Breast epithelium (tissue), 4 donors: ENCODE measurements at places on chromosomes 5 and 9. TPM values are rescaled to one million over a fixed set of nuclear protein-coding genes. Genes with fewer than 3 reads are reported as not detected.

DNA sequence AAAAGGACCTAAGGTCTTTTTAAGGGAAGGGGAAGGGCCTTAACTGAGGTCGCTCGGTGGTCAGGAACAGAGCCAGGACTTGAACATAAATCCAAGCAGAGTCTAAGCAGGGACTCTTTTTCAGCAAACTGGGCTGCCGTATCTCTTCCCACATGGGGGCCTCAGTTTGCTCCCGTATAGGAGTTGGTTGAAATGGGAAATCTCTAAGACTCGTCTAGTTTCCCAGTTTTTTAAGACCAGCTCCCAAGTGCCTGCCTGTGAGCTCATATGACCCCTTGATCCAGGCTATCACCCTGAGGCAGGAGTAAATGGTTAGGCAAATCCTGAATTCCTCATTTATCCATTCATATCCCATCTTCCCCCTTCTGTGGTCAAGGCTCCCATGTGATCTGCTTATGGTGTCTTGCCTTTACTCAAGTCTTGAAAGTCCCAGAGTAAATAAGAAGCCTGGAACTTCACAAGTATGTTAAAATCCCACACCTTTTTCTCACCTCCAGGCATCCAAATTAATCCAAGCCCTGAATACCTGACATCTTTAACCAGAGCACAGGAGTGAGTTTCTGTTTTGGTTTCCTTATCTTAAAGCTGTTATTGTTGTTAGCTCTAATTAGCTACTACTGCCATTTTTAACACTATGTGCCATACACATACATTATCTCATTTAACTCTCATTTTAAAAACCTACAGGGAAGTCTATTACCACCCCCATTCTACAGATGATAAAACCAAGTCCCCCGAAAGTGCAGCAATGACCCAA is 3.0 kb downstream of the ARSI start:
- H3K4me3 ChIP-seq, result no peak overlapping the region
- H3K27ac ChIP-seq, result peak overlapping the region; percentile 61

- DNase-seq, result no peak
- H3K27ac ChIP-seq, result no peak overlapping the region
- no peaks in the 10 kb centered on the region for H3K27me3 ChIP-seq
- no peaks in the 10 kb centered on the region for H3K36me3 ChIP-seq
- no peaks in the 10 kb centered on the region for H3K4me1 ChIP-seq
These were observed 308.4 kb downstream of the PSAT1 start for GRCh38 chr9:78605041-78606000.

The CAVIN4 gene
- total RNA-seq, result 0.16 TPM

DNA sequence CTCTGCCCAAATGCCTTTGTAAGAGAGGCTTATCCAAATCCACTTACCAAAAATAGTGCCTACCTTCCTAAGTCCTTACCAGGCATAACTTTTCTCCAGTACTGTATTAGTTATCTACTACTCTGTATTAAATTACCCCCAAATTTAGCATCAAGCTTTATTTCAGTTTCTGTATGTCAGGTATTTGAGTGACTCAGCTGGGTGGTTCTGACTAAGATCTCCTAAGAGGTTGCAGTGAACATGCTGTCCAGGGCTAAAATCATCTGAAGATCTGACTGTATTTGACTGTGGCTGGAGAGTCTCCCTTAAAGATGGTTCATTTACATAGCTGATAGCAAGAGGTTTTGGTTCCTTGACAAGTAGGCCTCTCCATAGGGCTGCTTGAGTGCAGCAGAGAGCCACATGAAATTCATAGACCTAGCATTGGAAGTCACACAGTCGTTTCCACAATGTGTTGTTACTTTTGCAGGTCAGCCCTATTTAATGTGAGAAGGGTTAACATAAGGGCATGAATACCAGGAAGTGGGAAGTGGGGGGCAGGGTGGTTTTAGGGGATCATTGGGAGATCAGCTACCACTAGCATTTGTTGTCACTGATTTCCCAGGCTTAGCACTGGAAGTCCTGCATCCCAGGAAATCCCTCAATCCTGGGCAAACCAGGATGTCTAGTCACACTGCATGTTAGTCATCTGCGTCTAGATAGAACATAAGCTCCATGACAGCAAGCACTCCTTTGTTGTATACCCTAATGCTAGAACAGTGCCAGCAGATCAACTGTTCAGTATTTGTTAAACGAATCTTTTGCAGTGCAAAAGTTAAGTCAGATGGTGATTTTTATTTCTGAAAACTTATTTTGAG is 2.0 kb upstream of the ZNF622 start:
- no peaks in the 10 kb centered on the region for H3K27me3 ChIP-seq
- H3K27ac ChIP-seq, result no peak overlapping the region
- no peak overlapping the region for H3K4me3 ChIP-seq
- H3K36me3 ChIP-seq, result no peaks in the 10 kb centered on the region
- no peak for DNase-seq
- peaks cover 4% of the 10 kb centered on the region for H3K4me1 ChIP-seq

DNA sequence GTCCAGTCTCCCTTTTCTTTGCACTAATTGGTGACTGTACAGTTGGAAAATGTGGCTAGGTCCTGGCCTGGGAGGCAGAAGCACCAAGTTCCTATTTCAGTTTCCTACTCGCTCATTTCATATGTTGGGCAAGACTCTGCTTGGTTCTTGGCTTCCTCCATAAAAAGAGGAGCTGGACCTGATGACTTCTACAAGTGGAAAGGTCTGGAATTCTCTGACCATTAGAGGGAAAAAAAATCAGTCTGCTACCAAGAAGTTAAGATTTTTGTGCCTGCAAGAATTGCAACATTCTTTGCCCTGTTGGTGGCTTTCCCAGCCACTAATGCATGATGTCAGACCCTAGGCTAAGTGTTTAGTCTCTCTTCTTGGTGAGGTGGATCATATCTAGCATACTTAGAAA is 91.5 kb downstream of the WDR41 start:
- DNase-seq, result no peak
- no peaks in the 10 kb centered on the region for H3K4me1 ChIP-seq
- H3K27me3 ChIP-seq, result no peaks in the 10 kb centered on the region
- no peak overlapping the region for H3K27ac ChIP-seq
- no peaks in the 10 kb centered on the region for H3K36me3 ChIP-seq

GRCh38 chr5:36378551-36378950 is 76.8 kb upstream of the RANBP3L start:
- no peaks in the 10 kb centered on the region for H3K4me1 ChIP-seq
- H3K36me3 ChIP-seq, result no peaks in the 10 kb centered on the region
- no peak overlapping the region for H3K4me3 ChIP-seq
- DNase-seq, result no peak
- no peaks in the 10 kb centered on the region for H3K27me3 ChIP-seq
- H3K27ac ChIP-seq, result no peak overlapping the region

DNA sequence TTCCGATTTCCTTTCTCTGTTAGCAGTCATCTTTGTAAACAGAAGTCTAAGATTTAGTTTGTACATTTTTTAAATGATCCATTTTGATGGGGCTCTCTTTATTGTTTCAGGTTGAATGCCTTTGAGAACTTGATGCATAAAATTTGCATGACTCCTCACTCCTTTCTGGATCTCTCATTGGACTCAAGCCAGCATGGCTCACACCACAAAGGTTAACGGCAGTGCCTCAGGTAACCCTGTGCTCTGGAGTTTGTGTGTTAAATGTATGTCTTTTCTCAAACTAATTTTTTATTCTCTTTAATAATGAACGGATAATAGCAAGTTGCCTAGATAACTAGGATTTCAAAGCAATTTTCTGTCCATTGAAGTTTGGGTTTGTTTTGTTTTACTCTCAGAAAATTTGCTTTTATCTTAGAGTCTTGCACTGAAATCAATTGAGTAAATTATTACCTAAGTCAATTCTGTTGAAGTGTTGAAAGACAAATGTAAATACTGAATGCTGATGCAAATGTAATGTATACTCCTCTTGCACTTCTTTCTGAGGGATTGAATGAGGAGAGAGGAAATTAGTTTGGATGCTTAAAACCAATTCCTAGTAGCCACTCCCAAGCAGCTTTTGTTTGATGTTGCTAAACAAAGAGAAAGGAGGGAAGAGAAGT is 164.6 kb upstream of the DMRT1 start:
- peak overlapping the region; percentile 83 for H3K27ac ChIP-seq
- H3K36me3 ChIP-seq, result no peaks in the 10 kb centered on the region
- H3K4me3 ChIP-seq, result peak overlapping the region; percentile 59
- no peak for DNase-seq

DNA sequence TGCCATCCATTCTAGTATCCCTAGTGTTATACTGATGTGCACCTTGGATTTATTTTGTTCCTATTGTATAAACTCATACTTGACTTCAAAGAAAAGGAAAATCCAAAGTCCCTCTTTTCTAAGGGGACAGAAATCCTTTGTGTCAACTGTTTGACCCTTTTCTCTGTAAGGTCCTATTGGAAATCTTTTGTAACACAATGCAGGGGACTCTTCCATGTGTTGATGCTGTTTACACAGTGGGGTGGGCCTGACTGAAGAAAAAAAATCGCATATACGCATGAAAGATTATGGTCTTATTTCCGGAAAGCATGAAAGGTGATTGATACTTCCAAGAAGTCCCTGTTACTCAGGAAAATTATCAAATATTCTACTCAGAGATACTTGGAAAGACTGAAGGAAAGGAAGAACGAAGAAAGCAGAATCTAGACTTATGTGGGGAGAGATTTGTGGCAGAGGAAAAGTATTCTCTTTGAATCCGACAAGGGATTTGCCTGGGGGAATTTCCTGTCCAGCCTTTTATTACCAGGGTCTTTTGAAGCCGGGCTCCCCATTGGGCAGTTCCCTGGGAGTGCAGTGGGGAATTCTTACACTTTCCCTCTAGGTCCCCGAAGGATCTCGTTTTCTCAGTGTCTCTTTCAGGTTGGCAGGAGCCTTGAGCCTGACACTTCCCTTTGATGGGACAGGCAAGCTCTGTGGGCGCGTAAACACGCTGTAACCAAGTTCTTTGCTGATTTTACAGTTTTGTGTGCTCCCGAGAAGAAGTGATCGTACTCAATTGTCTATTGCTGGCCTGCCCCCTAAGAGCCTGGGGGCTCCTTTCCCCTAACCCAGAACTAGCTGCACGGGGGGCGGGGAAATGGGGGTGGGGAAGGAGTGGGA is 779 bp upstream of the VCAN start:
- H3K27ac ChIP-seq, result peak overlapping the region; percentile 77
- H3K4me1 ChIP-seq, result peaks cover 9% of the 10 kb centered on the region
- DNase-seq, result no peak
- no peaks in the 10 kb centered on the region for H3K36me3 ChIP-seq
- peak overlapping the region; percentile 71 for H3K4me3 ChIP-seq

The PHF24 gene
- 0.33 TPM for total RNA-seq

GRCh38 chr9:134549336-134549735 is 92.3 kb upstream of the COL5A1 start:
- H3K27me3 ChIP-seq, result no peaks in the 10 kb centered on the region
- no peak overlapping the region for H3K4me3 ChIP-seq
- no peak overlapping the region for H3K27ac ChIP-seq

DNA sequence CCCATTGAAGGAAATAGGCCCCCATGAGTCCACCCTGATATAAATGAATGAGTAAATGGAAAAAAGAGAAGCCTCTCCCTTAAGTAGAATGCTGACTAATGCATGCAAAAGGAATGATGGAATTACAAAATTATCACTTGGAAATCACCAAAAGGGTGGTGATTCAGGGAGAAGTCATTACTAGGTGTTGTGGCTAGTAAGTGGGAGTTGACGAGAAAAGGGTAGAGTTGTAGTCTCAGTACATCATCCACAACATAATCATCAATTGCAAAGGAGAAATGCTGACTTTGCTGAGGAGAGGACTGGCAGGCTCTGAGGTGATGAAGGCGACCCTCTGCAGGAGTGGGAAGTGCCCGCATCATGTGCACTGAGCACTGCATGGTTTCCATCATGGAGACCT is 201.5 kb upstream of the S1PR3 start:
- H3K4me1 ChIP-seq, result no peaks in the 10 kb centered on the region
- H3K27ac ChIP-seq, result no peak overlapping the region
- H3K36me3 ChIP-seq, result no peaks in the 10 kb centered on the region
- no peak overlapping the region for H3K4me3 ChIP-seq
- DNase-seq, result no peak
- no peaks in the 10 kb centered on the region for H3K27me3 ChIP-seq

DNA sequence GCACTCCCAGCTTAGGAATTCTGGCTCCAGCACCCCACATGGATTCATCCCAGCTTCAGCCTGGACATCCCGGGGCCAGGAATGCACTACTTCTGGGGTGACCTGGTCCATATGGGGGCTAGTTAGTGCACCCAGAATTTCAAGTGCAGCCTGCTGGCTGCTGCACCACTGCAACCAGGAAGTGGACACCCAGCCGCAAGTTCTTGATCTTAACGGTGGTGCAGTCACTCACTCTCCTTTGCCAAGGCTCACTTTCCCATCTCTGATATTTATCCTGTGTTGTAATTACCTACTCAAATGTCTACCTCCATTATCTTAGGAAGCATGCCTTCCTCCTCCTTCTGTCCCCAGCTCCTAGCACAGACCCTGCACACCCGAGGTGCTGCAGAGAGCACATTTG is 26.2 kb upstream of the RAB14 start:
- no peaks in the 10 kb centered on the region for H3K4me1 ChIP-seq
- H3K36me3 ChIP-seq, result no peaks in the 10 kb centered on the region
- H3K27ac ChIP-seq, result no peak overlapping the region
- H3K4me3 ChIP-seq, result no peak overlapping the region
- H3K27me3 ChIP-seq, result no peaks in the 10 kb centered on the region

DNA sequence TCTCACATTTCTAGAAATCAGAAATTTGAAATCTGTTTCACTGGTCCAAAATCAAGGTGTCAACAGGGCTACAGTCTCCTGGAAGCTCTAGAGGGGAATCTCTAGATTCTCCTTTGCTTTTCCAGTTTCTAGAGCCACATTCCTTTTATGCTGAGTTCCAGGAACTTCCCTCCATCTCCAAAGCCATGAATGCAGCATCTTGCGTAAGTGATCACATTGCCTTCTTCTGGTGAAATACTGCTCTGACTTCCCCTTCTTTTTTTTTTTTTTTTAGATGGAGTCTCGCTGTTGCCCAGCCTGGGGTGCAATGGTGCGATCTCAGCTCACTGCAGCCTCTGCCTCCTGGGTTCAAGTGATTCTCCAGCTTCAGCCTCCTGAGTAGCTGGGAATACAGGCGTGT is 23.8 kb downstream of the GDA start:
- DNase-seq, result no peak
- H3K4me3 ChIP-seq, result no peak overlapping the region
- no peaks in the 10 kb centered on the region for H3K4me1 ChIP-seq
- no peaks in the 10 kb centered on the region for H3K36me3 ChIP-seq
- H3K27me3 ChIP-seq, result no peaks in the 10 kb centered on the region

- no peaks in the 10 kb centered on the region for H3K36me3 ChIP-seq
- H3K27me3 ChIP-seq, result no peaks in the 10 kb centered on the region
- no peaks in the 10 kb centered on the region for H3K4me1 ChIP-seq
- H3K27ac ChIP-seq, result no peak overlapping the region
- no peak overlapping the region for H3K4me3 ChIP-seq
These were observed 3.7 kb upstream of the RAI14 start for GRCh38 chr5:34652466-34652865.

DNA sequence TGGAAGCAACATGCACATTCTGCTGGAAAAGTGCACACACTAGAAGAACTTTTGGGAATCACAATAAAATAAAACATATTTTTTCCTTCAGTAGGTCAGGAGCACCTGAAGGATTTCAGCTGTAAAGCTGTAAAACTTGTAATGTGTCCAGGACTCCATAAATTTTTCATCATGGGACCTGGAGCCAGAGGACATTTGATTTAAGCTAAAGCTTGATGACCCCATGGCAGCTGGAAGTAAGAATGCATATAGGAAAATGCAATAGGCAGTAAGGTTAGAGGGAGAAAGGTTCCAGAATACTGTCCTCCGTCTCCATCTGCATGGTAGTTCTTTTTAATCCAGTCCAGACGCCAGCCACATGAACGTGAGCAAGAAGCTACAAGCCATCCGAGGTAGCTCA is 166.0 kb downstream of the ADAMTSL1 start:
- H3K36me3 ChIP-seq, result no peaks in the 10 kb centered on the region
- H3K4me3 ChIP-seq, result no peak overlapping the region
- H3K27ac ChIP-seq, result no peak overlapping the region
- H3K4me1 ChIP-seq, result no peaks in the 10 kb centered on the region
- DNase-seq, result no peak
